NCI-H524 (cell line): ENCODE measurements at places on chromosomes 12 and 14.

DNA sequence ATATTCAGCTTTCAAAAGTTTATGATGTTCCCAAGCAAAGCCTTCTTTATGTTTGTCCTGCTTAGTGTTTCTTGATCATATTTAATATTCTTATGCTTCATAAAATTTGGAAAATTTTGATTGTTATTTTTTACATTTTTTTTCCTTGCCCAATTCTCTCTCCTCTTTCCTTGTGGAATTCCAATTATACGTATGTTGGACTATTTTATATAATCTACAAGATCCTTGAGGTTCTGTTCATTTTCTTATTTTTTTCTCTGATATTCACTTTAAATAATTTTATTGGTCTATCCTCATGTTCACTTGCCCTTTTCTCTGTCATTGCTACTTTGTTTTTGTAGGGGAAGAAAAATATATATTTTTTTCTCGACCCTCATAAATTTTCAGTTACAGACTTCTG is 167.7 kb downstream of the DYRK2 start:
- no peak for DNase-seq

DNA sequence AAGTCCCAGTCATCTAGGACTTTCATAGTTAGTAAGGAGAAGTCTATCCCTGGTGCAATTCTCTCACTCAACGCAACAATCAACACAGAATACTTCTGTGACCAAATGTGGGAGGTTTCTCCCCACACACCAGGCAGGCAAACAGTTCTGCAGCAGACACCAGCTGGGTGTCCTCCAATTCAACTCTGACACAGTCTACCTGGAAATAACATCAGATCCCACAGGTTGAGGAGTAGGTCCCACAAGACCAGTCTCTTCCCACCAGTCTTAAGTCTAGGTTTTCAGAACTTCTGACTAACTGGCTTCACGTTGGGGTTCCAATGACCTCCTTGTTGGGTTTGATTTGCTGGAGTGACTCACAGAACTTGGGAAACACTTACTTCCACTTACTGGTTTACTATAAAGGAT is 14.8 kb downstream of the ACOT6 start:
- DNase-seq = no peak

DNA sequence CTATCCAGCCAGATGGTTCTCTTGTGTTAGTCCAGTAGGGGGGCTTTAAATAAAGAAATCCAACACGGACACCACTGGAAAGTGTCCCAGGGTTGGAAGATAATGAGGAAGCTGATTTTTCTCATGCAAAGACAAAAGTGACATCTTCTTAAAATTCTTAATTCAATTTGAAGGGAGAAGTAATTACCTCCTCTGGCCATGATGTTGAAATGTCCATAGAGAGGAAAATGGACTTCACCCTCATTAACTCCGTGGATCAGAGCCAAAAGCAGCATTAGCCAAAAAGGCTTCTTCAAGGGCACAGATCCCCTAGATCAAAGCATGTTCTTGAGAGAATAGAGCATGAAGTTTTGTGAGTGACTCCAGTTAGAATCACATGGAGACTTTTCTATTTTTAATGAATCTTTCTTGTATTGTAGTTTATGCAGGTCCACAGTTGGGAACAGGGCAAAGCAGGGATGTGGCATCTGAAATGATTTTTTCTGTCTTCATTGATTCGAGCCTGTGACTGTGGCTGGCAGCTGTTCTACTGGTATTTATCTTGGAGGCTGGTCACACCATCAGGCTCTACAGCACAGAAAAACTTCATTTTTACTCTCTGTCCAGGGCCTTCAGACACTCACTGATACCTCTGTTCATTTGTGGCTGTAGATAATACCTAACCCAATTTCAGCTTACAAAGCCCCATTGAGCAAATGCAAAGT is 1002.5 kb downstream of the AACS start:
- peak; percentile 63 for DNase-seq

DNA sequence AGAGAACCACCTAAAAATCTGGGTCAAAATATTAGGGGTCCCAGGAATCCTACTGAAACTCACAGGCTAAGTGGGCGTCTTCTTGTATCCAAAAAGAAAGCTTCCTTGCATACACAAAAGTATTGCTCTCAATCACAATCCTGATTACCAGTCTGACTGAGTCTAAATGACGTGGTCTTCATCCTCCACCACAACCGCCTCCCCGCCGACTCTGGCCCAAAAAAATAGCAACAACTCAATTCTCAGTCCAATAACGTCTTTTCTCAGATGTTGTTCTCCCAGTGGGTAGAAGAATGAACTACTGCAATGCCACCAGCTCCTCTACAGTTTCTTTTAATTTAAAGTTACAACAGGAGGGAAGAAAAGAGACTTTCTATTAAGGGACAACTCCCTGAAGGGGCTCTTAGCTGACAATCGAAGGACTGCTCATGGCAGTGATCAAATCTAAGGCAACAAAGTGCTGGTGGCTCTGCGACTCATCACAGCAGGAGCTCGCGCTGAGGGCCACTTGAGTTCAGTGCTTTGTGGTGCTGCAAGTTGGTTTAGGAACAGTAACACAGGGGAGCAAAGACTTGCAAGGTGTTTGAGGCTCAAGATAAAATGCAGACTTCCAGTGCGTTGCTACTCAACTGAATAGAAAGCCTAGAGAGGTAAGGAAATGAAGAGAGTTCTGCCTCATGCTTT is 394.1 kb downstream of the BCAT1 start:
- peak; percentile 52 for DNase-seq

GRCh38 chr12:1911598-1912575 is 6.6 kb downstream of the CACNA2D4 start:
- peak; percentile 54 for DNase-seq

DNA sequence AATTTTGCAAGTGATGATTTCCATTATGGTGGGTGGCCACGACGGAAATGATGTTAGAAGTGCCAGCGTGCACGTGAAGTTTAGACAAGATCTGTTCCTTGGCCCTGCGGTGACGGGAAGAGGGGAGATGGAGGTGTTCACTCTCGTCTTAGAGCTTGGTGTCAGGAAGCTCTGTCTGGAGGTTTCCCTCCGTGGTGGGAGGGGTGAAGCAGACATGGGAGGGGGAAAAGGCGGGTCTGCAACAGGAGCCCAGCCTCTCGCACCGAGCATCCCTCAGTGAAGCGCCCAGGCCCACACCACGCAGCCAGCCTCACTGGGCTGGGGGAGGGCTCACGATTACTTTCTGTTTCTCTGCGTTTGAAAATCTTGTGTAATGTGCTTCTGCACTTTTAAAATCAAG is 26.3 kb downstream of the EML1 start:
- DNase-seq = no peak

DNA sequence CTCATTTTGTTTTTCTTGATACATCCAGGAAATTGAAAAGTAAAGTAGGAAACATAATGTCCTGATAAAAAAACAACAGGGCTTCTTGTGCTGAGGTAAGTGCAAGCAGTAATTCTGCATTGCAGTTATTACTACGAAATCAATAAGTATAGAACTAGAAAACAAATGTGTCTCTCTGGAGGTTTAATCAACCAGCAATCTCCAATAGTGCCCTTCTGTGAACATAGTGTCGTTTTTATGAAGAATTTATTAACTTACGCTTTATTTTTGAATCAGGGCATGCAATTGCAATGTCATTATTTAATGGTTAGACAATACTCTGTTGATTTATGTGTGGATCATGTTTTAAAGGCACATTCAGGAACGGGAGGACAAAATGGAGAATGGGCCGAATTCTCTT is 494.1 kb upstream of the NOVA1 start:
- DNase-seq = no peak

- peak; percentile 30 for DNase-seq
Measured at GRCh38 chr14:63046339-63047268, 1.3 kb upstream of the KCNH5 start.
